ENCODE measurements at places on chromosomes 5 and 9. TPM values are rescaled to one million over a fixed set of nuclear protein-coding genes. Genes with fewer than 3 reads are reported as not detected.

The GDNF gene
- total RNA-seq, result 0.68 TPM

The CDK7 gene
- 25.0 TPM for total RNA-seq

The PCDHB15 gene
- total RNA-seq, result 9.6 TPM

The C9orf50 gene
- total RNA-seq, result 1.0 TPM

The ENHO gene
- total RNA-seq, result 97.2 TPM

The PCDHGA10 gene
- 9.0 TPM for total RNA-seq

The OR1Q1 gene
- total RNA-seq, result not detected

The PSMB7 gene
- 123 TPM for total RNA-seq

The FAXDC2 gene
- 72.5 TPM for total RNA-seq

The ANAPC2 gene
- total RNA-seq, result 62.2 TPM

The HAPLN1 gene
- 1.3 TPM for total RNA-seq

The KCNT1 gene
- total RNA-seq, result 112 TPM

The DBH gene
- 3.2 TPM for total RNA-seq

The GRAMD2B gene
- 84.7 TPM for total RNA-seq

The CARTPT gene
- total RNA-seq, result 39.1 TPM

The KIF24 gene
- total RNA-seq, result 2.2 TPM

The DOCK8 gene
- 13.4 TPM for total RNA-seq

The CTSV gene
- 0.31 TPM for total RNA-seq

The PCDHGC3 gene
- total RNA-seq, result 137 TPM

The QRFP gene
- total RNA-seq, result not detected

The MYORG gene
- total RNA-seq, result 17.3 TPM

The PROB1 gene
- total RNA-seq, result 2.4 TPM

The CFAP157 gene
- 0.69 TPM for total RNA-seq

The KIF4B gene
- total RNA-seq, result 1.5 TPM

The TAF11L10 gene
- total RNA-seq, result not detected

The NRARP gene
- total RNA-seq, result 10.2 TPM

The TRIM32 gene
- 19.8 TPM for total RNA-seq

The CER1 gene
- not detected for total RNA-seq

The MYO10 gene
- 78.6 TPM for total RNA-seq

The LECT2 gene
- total RNA-seq, result not detected

The SNX18 gene
- total RNA-seq, result 17.1 TPM

The LPAR1 gene
- 94.1 TPM for total RNA-seq

The IL3 gene
- total RNA-seq, result not detected

The TPPP gene
- 361 TPM for total RNA-seq

The PDE6A gene
- not detected for total RNA-seq

The FOXI1 gene
- total RNA-seq, result not detected

The PCDHAC1 gene
- 5.7 TPM for total RNA-seq

The AGXT2 gene
- not detected for total RNA-seq

The ANKRD55 gene
- total RNA-seq, result 10.4 TPM

The HTR4 gene
- total RNA-seq, result 10.4 TPM

The BARHL1 gene
- not detected for total RNA-seq

The PCDHA8 gene
- 2.0 TPM for total RNA-seq

The GABRP gene
- total RNA-seq, result not detected

The DAP gene
- total RNA-seq, result 40.8 TPM

The IL5 gene
- total RNA-seq, result not detected

The MINAR2 gene
- total RNA-seq, result 0.36 TPM

The CDC20B gene
- not detected for total RNA-seq

The GLIPR2 gene
- total RNA-seq, result 20.6 TPM

The LRRC19 gene
- total RNA-seq, result not detected

The DUSP1 gene
- total RNA-seq, result 108 TPM

The AQP7 gene
- total RNA-seq, result 2.5 TPM

The ZNF474 gene
- total RNA-seq, result 1.9 TPM

The CCDC127 gene
- total RNA-seq, result 11.7 TPM

The GABRA6 gene
- total RNA-seq, result 3.0 TPM

The C9orf153 gene
- not detected for total RNA-seq

Measured in dorsolateral prefrontal cortex (tissue), 122 donors.